ENCODE measurements at places on chromosomes 7 and 10.

DNA sequence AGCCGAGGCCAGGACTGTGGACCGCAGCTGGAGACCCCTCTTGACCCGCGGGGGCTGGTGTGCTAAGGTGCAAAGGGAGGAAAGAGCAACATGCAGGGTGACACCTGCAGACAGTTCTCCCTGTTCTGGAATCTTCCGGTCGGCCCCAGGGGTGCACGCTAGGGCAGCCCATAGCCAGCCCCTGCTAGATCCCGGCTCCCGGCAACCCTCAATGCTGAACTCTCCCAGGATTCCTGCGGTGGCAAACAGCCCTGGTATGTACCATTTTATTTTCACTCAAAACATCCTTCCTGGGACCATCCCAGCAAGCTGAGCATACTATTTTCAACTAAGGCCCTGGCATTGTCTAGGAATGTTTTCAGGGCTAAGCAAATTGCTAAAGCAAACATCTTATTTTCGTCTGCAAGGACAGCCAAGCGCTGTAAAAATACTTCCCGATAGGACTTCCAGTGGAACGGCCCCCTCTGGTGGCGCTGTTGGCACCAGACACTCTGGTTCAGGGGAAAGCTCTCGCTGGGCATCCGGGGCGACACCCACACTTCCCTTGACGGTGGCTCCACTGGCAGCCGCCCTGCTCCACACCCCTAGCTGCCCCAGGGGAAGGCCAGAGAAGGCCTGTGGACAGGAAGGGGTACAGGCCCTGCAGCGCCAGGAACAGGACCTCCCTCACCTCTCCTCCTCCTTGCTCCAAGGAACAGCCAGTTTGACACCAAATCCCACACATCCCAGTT is 99.4 kb downstream of the CTBP2 start:
- DNase-seq: no peak

DNA sequence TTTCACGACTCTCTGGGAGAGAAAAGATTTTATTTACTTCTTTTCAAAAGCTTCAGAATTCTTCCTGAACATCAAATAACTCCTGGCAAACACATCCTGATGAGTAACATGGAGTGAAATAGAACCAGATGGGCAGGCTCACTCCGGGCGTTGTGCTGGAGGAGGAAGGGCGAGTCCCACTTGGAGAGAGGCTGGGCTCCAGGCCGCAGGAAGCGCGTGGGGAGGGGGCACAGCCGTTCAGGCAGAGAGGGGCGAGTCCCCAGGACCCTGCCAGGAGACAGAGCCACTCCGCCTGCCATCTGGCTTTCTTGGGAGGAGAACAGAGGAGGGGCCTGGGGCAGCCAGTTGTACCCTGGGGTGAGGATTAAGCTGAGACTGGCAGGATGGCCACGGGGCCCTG is 265.9 kb upstream of the ZMIZ1 start:
- no peak for DNase-seq

DNA sequence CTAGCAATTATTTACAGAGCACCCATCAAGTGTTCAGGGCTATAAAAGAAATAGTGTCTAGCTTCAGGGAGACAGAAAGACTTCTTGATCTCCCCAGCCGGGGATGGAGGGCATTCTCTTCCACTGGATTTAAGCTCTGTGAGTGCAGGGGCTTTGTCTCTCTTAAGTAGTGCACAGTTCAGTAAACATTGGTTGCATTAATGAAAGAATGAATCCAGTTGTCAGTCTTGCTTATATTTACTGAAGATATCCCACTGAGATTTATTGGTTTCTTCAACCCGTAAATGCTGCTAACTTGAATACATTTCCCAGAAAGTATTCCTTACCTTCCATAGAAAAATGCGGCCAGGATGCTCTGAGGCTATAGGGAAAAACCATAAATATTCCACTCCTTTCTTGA is 41.9 kb downstream of the AUTS2 start:
- DNase-seq: no peak

DNA sequence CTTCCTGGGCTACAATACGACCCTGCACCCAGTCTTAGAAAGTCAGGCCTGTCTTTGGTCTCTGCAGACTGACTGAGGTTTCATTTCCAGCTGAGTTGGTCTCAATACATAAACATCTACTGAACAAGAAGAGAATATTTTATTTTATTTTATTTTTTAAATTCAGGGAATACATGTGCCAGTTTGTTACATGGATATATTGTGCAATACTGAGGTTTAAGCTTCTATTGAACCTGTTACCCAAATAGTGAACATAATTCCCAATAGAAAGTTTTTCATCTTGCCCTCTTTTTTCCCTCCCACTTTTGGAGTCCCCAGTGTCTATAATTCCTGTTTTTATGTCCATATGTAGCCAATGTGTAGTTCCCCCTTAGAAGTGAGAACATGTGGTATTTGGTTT is 10.7 kb downstream of the FZD8 start:
- DNase-seq: no peak

DNA sequence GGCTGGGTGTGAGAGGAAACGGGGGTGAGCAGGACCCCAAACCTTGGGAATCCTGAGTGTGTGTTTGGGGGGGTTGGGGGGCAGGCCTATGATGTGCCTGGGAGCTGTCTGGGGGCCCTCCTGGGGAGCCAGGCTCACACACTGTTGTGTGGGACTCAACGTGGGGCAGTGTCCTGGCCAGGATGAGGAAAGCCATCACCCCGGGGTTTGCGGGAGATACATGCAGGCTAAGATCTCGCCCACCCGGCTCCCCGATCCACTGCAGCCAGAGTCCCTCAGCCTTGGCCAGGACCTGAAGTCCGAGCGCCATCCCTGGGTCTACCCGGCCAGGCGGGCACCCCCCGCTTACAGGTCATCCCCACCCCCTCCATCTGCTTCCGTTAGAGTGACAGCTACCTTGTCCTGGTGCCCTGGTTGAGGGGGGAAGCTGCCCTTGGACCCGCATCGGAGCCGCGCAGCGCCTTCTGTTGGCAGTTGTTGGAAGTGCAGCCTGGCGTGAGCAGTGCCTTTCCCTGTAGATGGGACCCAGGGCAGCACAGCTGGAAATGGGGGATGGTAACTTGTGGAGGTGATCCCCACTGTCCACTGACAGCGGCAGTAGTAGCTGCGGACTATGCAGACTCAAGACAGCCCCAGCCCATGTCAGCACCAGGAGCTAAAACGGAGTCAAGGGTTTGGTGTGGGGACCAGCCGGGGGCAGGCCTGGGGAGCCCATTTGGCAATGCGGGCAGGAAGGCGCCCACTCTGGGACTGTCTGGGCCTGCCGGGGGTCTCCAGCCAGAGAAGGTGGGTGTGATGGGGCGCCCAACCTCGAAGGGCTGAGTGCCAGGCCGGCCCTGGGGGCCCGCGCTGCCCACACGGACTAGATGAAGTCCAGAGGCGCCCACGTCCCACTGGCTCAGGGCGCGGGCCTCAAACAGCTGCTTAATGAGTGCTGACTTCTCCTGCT is 885.6 kb upstream of the ZNF722 start:
- DNase-seq: no peak

DNA sequence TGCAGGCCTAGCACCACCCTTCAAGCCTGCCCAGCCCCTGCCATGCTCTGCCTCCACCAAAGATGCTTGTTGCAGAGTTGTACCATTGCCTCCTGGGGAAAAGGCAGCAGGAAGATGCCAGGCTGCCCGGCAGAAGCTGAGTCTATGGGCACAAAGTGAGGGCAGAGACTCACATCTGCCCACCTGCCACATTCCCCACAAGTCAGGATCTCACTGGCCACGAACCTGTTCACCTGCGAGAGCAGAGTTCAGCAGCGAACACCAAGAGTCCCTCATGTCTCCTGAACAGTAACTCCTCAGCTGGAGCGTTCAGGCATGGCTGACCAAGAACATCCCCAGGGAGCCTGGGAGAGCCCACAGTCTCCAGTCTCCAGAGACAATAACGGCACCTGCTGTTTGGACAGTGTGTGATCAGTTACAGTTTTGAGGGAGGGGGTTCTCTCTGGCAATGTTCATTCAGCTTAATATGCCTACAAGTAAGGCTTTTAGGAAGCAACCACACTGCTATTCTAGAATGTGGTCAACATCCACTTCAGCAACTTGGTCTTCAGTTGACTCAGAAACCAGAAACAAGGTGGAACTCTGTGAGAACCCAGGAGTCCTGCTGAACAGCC is 78.5 kb downstream of the GRID1 start:
- DNase-seq: no peak

DNA sequence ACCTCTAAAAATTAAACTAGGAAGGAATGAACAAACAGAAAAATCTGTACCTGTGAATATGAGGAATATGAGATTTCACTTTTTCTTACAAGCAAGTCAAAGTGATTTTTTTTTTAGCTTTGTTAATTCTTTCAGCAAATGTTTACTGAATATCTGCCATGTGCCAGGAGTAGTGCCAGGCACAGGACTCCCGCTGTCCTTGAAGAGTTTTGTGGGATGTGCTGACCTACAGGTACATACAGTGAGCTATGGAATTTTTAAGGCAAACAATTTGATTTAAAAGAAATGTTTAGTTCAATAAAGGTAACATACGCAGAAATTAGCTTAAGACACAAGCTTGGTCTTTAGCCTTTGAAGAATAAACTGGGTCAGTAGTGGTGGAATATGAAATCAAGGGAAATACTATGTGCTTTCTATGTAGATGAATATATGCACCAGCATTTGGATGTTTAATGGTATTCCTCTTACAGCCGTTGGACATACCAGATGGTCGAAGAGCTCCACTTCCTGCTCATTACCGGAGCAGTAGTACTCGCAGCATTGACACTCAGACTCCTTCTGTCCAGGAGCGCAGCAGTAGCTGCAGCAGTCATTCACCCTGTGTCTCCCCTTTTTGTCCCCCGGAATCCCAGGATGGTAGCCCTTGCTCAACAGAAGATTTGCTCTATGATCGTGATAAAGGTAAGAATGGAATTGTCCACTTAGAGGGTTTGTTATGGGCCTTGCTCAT is 102.0 kb downstream of the GLCCI1 start:
- DNase-seq: no peak

DNA sequence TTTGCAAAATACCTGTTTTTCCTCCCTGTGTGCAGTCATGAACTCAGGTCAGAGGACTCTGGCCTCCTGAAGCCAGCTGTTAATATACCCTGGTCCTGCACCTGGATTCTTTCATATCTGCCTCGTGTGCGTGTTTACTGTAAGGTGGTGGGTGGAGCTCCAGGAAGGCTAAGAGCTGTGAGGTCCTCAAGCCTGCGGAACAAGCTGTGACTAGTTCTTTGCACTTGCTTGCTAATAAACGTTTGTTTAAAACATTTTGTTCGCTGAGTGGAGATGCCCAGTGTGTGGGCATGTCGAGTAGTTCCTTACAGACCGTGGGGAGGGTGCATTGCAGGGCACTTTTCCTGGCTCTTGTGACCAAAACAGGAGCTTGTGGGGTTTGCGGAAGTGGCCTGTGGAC is 139.0 kb downstream of the DOCK1 start:
- no peak for DNase-seq

DNA sequence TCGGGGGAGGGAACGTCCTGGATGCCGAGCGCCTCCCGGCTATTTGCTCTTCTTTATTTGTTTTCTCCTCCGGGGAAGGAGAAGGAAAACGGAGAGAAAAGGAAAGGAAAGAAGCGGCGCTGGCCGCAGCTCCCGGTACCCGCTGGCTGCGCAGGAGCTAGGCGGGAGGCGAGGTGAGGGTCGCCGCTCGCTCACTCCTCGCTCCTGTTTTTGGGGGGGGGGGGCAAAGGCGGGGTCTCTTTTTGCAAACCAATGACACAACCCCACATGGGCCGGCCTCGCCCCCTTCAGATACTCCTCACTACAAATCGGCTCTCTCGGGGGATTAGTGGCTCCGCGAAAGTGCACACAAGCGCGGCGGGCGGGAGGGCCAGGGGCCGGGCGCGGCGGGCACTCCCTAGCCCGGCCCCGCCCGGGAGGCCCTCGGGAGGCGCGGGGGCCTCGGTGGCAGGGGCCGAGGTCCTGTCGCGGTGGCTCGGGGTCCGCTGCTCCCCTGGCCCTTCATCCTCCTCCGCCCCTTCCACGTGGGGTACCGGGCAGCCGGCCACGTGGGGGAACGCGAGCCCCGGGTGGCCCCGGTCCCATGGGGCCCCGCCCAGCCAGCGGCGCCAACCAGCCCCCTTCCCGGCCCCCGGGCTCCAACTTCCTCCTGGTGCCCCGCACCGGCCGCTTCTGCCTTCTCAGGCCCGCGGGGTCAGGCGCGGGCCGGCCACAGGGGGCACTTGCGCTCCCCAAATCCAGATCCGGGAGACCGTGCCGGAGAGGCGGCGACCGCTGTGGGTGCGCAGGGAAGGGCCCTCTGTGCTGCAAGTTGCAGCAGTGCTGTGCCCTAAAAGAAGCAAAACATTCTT is 718 bp upstream of the CTBP2 start:
- DNase-seq: peak; percentile 68

DNA sequence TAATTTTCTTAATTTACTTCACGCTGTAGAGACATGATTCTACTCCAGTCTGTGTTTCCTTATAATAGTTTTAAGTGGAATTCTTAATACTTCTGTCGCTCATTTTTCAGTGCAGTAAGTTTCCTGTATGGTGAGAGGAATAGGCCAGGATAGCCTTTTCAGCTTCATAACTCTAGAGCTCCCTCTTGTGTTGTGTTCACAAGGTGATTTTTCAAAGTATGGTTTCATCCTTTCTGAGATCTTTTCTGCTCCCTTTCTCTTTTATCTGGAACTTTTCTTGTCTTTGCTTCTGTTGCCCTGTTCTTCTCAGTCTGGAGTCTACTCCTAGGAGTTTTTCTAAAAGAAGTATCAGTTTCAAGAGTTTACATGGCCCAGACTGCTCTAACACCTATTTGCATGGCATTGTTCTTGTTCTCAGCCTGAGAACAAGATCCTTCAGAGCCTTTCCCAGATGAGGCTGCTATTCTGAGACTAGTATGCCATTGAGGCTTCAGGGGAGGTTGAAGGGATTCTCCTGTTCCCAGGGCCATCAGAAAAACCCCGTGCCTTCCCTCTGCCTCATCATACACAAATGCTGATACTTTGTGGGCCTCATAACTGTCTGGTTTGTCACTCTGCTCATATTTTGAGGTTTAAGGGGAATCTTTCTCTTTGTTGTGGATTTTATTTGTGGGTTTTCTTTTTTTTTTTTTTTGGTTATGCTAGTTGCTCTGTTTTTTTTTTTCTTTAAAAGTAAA is 21.8 kb downstream of the NET1 start:
- peak; percentile 38 for DNase-seq

- no peak for DNase-seq
Observed at GRCh38 chr10:69843923-69844322, 42.2 kb downstream of the COL13A1 start.

DNA sequence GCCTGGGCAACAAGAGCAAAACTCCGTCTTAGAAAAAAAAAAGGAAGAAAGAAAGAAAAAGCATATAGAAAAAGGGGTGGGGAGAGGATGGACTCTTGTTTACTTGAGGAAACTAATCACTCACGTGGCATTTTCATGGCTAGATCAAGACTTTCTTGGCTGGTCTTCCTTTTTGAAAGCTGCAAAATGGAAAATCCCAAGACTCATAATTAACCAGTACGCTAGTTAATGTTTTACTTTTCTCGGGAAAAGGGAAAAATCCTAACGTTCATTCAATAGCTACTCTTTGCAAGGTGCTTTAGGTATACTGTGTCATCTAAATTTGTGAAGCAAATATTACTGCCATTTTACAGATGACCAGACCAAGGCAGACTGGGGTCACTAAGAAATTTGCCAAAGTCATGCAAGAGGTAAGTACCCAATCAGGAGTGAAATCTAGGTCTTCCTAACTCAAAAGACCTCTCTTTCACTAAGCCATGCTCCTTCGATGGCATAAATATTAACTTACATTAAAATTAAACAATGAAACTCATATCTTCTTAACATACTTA is 24.4 kb downstream of the NAPEPLD start:
- peak; percentile 59 for DNase-seq

- no peak for DNase-seq
Observed at GRCh38 chr10:62733654-62734293, 70.7 kb upstream of the ADO start.

- no peak for DNase-seq
Observed at GRCh38 chr10:19892270-19892669, 76.0 kb downstream of the PLXDC2 start.
